ENCODE measurements at places on chromosomes 12 and 14.

DNA sequence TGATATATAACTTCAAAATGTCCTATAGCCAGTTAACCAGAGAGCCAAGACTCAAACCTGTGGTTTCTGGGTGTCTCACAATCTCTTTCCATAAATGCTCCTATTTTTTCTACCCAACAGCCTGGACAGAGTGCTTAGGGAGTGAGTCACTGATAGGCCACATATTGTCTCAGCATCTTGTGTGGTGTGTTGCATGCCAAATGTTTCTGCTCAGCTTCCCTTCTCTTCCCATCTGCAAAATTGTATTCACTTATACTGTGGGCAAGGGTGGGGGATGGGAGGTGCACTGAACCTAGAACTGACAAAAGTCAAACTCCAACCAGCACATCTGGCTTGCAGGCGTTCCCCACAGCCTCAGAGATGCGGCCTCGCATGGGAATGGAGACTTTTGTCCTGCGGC, 123.3 kb downstream of the KCNA5 start:
- no peak for DNase-seq

GRCh38 chr12:121889274-121889624, 659 bp downstream of the PSMD9 start:
- no peak for DNase-seq

- DNase-seq: no peak
Observed at GRCh38 chr12:4250691-4251090, 22.9 kb upstream of the CCND2 start.

- no peak for DNase-seq
Observed at GRCh38 chr12:120856980-120857379, 47.2 kb downstream of the SPPL3 start.

GRCh38 chr12:81615026-81615588, 144.0 kb downstream of the PPFIA2 start:
- DNase-seq: no peak

DNA sequence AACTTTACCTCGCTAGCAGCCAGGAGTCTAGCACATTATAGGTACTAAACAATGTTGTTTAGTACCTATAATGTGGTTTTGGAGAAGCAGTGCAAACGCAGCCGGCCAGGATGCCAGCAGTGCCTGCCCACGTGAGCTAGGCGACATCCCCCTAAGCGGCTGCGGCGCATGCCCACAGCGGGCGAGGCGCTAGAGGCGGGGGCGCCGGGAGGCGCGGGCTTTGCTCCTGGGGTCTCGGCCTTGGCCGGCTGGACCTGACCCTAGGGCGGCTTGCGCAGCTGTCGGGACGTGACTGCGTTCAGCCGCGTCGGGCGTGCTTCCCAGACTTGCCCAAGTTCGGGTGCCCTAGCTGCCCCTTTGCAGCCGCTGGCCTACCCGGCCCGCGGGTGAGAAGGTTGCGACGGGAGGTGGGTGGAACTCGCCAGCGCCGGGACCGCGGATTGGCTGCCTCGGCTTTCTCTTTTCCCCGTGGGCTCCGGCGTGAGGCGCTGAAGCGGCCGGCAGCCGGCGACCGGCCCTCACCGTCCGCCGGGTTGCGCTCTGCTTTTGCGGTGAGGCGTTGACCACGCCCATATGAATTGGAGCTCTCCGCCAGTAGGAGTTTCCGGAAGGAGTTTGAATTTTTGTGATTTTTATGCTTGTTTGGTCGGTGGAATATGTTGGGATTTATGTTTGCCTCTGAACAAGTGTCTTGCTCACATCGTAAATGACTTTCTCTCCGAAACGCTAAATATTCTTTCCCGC, at the start of gene TMEM19:
TMEM19 (plus strand) TSS at position 169 of the 744 bp plus-strand sequence. CDS start 599 bp downstream, outside the sequence.
- DNase-seq: peak; percentile 87

- DNase-seq: peak; percentile 64
Observed at GRCh38 chr14:41302776-41303175, 303.9 kb upstream of the LRFN5 start.

DNA sequence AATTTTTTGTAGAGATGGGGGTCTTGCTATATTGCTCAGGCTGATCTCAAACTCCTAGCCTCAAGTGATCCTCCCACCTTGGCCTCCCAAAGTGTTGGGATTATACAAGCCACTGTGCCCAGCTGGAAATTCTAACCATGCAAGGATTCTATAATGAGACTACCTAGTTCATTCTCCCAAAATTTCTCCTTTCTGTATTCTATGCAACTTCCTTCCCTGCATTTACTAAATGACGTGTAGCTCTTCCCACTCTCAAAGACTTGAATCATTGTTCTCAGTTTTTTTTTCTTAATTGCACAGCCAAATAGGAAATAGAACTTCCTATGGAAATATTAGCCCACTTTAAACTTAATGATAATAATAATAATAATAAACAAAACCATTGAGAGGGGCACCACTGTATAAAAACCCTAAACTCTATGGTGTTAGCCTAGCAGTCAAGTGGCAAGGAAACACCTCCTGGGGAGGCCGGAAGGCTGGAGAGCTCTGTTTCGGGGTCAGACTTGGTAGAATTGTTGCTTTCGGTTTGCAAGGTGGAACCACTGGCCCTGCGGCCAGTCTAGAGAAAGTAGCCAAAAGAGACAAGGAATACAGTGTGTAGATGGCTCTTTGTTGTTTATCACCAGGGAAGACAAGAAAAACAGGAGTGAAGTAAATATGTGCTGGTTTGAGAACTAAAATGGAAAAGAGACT, 40.0 kb upstream of the TESC start:
- DNase-seq: no peak

DNA sequence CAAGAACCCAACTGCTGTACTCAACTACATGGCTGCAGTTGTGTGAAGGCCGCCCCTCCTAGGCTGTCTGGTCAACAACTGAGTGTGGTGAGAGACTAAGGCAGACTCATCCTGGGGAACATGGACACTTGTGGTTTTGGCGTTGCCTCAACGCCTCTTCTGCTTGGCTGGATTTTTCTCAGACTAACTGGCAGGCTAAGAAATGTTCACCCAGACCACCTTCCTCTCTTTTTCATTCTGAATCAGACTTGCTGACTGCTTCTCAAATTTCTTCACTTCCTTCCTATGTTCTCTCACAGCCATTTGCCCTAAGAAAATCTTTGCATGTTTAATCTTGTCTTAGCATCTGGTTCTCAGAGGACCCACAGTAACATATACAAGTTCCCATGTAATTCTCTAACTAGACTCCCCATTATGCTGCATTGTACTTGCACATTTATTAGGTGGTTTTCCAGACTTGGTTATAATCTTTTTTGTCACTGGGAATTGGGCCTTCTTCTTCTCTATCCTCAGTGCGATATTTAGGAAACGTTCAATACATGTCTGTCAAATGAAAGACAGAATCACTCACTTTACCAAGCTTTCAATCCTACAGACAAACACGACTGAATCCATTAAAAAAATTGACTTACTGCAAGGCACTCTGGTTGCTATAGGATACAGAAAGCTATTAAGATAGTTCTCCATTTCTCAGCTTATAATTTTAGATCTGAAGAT, 327.6 kb downstream of the CCER1 start:
- DNase-seq: no peak

GRCh38 chr12:130119241-130119861, 42.9 kb upstream of the FZD10 start:
- no peak for DNase-seq

DNA sequence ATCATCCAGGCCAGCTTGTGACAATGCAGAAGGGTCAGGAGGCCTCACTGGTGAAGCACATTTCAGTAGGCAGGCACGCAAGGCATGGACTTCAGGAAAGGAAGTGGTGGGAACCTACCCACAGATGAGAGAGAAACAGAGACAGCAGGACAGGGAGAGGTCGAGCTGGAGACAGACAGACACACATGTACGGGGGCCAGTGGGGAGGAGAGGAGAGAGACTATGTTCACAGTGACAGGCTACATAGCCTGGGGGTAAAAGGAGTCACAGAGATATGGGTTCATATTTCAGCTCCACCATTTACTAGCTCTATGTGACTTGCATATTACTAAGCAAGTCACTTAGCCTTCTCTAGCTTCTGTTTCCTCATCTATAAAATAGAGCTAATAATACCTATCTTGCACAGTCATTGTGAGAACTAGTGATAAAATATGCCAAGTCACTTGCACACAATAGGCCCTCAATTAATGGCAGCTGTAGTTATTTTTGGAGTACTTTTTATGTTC, 91.1 kb upstream of the FUT8 start:
- DNase-seq: no peak

GRCh38 chr12:56013482-56013881, 7.4 kb upstream of the IKZF4 start:
- DNase-seq: no peak

DNA sequence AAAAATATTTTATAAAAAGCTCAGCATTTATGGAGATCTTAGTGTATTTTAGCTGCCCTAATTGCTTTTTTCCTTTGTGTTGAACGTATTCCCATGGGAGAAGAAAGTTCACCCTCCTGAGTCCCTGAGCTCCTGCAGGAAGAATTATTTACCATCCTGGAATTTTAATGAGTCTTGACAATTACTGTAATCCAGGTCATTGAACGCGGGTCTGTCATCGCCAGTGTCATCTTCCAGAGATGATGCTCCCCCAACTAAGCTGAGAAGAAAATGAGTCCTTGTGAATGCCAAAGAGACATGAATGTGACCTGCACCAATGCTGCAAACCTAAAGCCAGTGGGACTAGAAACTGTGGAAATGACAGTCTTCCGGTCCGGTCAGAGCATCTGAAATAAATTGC, 129.5 kb downstream of the FBXL14 start:
- no peak for DNase-seq

GRCh38 chr14:26334288-26334687, 263.5 kb downstream of the NOVA1 start:
- DNase-seq: no peak

DNA sequence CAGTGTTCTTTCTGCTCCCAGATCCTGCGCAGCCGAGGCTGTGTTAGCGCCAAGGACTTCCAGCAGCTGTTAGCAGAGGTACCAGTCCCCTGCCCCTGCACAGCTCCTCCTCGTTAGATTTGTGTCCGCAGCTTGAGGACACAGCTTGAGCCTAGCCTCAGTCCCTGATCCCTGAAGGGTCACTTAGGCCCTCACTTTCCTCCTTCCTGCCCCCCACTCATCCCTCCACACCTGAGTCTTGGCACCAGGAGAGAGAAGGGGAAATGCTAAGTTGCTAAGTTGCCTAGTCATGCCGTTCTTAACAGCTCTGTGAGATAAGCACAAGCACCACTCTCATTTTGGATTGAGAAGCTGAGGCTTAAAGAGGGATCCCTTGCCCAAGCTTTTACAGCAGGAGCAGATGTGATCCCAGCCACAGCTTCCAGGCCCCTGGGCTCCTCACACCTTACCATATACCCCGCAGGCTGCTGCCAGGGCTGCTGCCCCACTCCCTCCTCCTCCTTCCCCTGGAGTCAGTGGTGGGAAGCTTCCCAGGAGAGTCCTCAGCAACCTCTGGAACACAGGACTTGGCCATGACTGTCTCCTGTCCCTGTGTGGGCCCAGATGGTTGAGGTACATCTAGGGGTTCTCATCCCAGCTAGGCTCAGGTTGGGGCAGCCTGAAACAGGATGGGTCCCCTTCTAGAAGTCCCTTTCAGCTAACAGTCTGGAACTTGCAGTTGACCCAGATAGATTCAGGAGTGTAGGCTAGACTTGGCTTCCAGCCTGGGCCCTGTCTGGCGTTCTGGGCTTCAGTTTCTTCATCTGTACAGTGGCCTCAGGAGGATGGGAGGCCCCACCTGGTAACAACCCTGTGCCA, 975 bp downstream of the OGFOD2 start:
- DNase-seq: no peak

DNA sequence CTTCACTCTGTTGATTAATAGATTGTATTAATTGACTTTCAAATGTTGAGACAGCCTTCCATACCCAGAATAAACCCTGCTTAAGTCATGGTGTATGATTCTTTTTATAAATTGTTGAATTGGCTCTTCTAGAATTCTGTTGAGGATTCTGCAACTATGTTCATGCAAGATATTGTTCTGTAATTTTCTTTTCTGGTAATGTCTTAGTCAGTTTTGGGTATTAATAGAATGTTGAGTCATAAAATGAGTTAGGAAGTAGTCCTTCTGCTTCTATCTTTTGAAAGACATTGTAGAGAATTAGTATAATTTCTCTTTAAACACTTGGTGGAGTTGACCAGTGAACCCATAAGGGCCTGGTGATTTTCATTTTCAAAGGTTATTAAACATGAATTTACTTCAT, 958.9 kb downstream of the LRFN5 start:
- DNase-seq: no peak

GRCh38 chr12:99151744-99152143, 495.8 kb upstream of the GARIN6 start:
- no peak for DNase-seq

DNA sequence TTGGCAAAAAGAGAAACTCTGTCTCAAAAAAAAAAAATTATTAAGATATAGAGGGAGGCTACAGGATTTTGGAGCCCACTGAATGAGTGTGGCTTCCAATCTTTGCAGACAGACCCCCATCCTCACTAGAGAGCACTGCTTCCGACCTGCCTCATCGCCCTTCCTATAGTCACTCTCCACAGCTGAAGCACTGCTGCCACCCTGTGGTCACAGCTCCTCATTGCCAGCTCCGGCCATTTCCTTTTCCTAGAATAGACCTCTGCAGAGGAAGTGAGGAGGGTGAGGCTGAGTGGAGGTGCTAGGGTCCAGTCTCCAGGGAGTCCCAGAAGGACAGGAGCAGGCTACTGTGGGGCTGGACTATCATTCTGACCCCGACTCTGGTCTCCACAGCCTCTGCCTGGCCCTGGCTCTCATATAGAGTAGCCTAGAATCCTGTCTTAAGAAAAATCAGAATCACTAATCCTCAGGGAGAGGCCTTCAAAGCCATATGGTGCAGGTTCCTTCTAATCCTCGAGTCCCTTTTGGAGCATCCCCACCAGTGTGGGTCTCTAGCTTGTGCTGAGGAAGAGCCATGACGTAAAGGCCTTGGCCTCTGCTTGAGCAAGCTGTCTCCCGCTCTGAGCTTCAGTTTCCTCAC, 1.4 kb upstream of the NPFF start:
- peak; percentile 78 for DNase-seq

GRCh38 chr12:102534899-102535298, 54.5 kb upstream of the IGF1 start:
- peak; percentile 12 for DNase-seq

DNA sequence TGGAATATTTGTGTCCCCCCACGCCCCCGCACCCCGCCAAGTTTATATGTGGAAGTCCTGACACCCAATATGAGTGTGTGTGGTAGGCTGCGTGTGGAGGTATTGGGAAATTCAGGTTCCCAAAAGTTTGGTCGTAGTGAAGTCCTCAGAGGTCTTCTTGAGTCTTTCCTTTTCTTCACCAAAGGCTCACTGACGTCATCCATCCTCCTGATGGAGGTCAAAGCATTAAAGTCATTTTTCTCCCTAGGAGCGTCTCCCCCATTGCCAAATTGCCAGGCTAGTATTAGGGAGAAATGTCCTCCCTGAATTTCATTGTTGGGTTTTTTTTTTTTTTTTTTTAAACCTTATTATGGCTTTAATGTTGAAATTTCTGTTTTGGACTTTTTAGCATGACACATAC, 113.7 kb downstream of the RGS6 start:
- DNase-seq: no peak

DNA sequence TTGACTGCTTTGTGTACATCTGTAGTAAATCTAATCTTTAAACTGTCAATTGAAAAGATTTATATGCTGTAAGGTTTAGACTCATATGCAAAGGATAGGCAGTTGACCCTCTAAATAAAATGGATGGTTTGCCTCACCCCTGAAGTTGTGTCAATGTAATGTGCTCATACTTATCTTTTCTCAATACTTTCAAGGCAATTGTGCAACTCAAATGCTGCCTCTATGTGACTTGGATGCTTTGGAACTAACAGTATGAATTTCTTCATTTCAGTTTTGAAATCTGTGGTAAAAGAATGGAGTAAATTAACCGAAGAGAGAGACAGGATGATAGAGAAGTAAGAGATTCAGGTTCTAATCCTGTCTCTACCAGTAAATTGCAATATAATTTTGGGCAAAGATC, 9.7 kb downstream of the PDE6H start:
- no peak for DNase-seq

- no peak for DNase-seq
Observed at GRCh38 chr12:31714406-31715271, 14.2 kb downstream of the AMN1 start.

All from NCI-H345 (cell line).